ENCODE measurements at places on chromosomes 13 and 19.

DNA sequence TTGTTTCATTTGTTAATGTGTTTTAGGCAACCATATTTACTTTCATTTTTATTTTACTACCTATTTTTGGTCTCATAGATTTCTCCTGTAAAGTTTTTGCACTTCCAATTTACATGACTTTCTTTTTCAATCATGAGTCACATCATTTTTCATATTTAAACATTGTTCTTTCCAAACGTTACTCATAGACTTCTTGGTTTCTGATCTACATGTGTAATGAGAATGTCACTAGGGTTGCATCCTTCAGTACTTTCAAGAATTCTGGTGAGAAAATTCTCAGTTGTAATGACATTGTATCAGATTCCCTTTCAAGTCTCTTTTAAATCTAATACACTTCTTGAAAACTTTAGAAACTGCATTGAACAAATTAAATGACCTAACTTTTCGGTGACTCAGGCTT is 991.7 kb downstream of the EFNB2 start:
- DNase-seq, result no peak

GRCh38 chr19:32819419-32820400 is 49.9 kb downstream of the SLC7A9 start:
- no peak for DNase-seq

- DNase-seq, result no peak
Observed at GRCh38 chr13:21399741-21400140, 59.4 kb downstream of the ZDHHC20 start.

GRCh38 chr19:12139885-12140544 is at the start of gene ZNF20:
ZNF20 (minus strand) TSS chr19:12140350; CDS start chr19:12140182, 168 bp downstream.
- DNase-seq, result peak; percentile 78

DNA sequence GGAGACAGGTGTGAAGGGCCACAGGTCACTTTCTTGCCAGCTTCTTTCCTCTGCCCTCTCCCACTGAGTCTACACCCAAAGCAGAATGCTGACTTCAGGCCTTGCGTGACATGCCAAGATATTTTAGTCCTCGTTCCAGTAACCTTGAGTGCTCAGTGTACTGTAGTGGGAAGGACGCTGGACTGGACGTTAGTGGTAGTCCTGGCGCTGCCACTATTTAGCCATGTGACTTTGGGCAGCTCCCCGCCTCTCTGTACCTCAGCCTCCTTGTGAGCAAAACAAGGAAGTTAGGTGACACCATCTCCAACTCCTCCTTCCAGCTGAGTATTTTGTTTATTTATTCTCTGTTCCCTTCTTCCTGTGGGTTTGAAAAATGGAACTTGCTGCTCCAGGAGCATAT is 86.1 kb downstream of the FRY start:
- no peak for DNase-seq

- DNase-seq, result no peak
Observed at GRCh38 chr13:94534166-94534565, 54.7 kb upstream of the DCT start.

DNA sequence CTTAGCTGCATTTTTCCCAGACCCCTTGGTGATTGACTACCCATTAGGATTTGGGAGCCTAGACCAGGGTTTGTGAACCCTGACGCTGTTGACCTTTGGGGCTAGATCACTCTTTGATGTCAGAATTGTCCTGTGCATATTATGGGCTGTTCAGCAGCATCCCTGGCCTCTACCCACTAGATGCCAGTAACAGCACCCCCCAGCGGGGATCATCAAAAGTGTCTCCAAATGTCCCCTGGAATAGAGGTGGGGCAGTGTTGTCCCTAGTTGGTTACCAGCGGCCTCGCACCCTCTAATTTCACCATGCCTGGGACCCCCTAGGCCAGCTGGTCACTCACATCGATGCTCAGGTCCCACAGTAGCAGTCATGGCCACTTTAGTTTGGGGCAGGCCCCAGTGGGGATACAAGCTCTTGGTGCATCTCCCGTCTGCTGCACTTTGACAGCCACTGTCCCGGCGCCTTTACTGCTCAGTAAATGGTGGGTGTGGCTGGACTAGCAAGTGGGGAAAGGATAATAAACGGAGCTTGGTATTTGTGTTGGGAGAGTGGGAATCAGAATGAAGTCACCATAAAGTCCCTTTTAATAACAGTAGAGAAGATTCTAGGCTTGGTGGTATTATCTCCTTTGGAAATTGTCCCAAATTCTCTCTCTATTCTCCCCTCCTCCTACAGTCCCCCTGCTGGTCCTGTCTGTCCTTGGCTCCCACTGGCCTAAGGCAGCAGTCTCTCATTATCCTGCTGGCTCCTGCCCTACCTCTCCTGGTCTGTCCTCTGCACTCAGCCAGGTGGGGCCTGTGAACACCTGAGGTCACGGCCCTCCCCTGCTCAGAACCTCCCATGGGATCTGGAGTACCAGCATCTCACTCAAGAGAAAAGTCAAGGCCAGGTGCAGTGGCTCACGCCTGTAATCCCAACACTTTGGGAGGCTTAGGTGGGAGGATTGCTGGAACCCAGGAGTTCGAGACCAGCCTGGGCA is 80.6 kb downstream of the SIPA1L3 start:
- DNase-seq, result no peak

- peak; percentile 75 for DNase-seq
Observed at GRCh38 chr19:18436671-18437490, 1.1 kb downstream of the ISYNA1 start.

DNA sequence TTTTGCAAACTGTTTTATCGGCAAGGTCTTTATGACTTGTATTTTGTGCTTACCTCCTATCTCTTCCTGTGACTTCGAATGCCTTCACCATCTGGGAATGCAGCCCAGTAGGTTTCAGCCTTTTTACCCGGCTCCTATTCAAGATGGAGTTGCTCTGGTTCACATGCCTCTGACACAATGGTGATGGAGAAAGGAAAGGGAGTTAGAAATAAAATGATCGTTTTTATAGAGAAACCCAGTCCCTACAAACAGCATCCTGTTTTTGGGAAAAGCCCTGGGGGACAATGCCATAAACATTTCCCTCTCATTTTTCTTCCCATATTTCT is 27.5 kb upstream of the SLC46A3 start:
- DNase-seq, result no peak

DNA sequence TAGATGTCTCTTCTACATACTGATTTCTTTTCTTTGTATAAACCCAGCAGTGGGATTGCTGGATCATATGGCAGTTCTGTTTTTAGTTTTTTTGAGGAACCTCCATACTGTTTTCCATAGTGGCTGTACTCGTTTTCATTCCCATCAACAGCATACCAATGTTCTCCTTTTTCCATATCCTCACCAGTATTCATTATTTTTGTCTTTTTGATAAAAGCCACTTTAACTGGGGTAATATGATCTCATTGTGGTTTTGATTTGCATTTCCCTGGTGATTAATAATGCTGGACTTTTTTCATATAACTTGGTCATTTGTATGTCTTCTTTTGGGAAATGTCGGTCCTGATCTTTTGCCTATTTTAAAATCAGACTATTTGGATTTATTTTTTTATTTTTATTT is 108.5 kb downstream of the PAN3 start:
- no peak for DNase-seq

DNA sequence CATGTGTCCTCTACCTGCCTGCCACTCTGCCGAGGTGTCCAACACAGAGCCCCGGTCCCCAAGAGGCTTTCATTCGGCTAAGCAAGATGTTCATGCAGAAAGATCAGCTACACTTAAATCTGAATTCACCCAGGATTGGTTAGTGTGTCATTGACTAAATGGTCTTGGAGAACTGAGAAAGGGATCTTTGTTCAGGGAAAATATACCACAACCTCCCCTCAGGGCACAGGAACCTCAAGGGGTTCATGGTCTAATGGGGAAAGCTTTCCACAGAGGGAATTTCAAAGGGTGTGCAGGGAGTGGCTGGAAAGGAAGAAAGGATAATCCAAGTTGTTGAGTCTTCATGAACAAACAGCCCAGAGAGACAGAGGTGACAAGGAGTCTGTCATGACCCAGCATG is 14.4 kb upstream of the POP4 start:
- no peak for DNase-seq

DNA sequence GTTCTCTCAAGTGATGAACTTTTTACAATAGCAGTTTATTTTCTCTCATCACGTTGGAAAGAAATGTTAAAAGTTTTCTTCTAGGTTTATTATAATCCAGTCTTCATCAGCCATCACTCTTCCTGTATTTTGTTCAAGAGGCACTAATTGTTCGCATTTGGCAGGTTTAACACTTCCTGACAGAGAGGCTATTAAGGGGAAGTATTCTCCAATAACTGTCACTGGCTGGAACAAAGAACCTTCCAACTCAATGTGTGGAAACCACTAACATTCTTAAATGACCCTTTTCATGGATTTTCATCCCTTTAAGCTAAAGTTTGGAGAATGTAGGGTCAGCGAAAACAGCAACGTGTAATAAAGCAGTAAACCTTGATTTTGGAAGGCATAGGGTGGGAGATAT is 145.1 kb downstream of the PCCA start:
- DNase-seq, result no peak

GRCh38 chr19:32863841-32864240 is 5.7 kb downstream of the SLC7A9 start:
- DNase-seq, result no peak
